ENCODE measurements at places on chromosomes 2 and 18. TPM values are rescaled to one million over a fixed set of nuclear protein-coding genes. Genes with fewer than 3 reads are reported as not detected.
A peak's percentile ranks its signal among the peaks of the same experiment; 100 is the strongest.

The TACR1 gene
- not detected for total RNA-seq

- H3K27ac ChIP-seq = peak overlapping the region; percentile 19
- peak; percentile 41 for DNase-seq
- peaks cover 14% of the 10 kb centered on the region for H3K4me1 ChIP-seq
- no peaks in the 10 kb centered on the region for H3K36me3 ChIP-seq
- no peak overlapping the region for H3K4me3 ChIP-seq
Observed at GRCh38 chr2:19141234-19142004, 217.0 kb downstream of the OSR1 start.

DNA sequence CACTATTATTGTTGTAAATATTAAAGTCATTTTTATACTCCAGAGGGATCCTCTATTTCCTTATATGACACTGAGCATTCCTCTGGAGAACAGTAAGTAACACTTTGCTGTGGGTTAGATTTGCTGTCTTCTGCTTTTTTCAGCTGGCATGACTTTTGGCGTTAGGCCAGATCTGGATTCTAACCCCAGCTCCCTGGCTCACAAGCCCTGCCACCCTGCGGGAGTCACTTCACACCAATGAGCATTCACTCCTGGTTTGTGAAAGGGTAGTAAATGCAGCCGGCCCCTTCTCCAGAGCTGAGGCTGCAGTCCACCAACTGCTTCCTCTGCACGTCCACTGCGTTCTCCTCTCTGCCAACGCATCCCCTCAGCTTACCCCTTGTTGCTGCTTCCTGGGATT is 373.8 kb upstream of the RAB6C start:
- no peaks in the 10 kb centered on the region for H3K36me3 ChIP-seq
- H3K4me1 ChIP-seq = no peaks in the 10 kb centered on the region

The LOXL3 gene
- total RNA-seq = 12.6 TPM

DNA sequence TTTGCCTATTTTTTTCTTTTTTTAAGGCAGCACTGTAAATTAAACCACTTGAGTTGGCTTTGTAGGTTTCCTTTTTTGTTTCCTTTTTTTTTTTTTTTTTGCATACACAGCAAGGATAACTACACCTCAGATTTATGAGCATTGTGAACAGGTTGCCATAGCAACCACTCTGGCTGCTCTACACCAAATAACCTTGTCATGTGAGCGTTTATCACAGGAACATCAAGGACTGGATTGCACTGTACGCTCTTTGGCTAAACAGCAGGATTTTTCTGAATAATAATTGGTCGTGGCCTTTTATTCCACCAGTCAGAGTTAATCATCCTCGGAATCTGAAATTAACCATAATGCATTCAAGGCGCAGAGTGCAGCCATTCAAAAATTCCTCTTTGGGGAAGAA is 199.1 kb upstream of the SLC14A2 start:
- H3K4me1 ChIP-seq = no peaks in the 10 kb centered on the region
- H3K27me3 ChIP-seq = no peaks in the 10 kb centered on the region
- H3K27ac ChIP-seq = no peak overlapping the region
- H3K36me3 ChIP-seq = no peaks in the 10 kb centered on the region
- no peak overlapping the region for H3K4me3 ChIP-seq

DNA sequence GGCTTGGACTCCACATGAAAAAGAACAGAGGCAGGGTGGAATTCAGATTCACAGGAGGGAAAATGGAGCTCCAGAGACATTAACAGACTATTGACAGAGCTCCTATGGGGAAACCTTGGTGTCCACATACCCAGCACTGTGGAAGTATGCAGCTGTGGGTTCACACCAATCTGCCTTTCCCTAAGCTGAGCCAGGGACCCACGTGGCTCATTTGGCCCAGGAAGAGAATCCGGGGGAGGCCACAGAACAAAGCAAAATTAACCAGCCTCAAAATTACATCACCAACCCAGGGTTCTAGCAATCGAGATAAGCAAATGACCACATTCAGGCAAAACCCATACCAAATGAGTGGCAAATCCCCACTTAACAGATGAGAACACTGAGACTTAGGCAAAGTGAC is 105.8 kb upstream of the TWIST2 start:
- no peaks in the 10 kb centered on the region for H3K4me1 ChIP-seq
- DNase-seq = peak; percentile 49
- H3K4me3 ChIP-seq = no peak overlapping the region
- H3K27me3 ChIP-seq = no peaks in the 10 kb centered on the region
- no peak overlapping the region for H3K27ac ChIP-seq

DNA sequence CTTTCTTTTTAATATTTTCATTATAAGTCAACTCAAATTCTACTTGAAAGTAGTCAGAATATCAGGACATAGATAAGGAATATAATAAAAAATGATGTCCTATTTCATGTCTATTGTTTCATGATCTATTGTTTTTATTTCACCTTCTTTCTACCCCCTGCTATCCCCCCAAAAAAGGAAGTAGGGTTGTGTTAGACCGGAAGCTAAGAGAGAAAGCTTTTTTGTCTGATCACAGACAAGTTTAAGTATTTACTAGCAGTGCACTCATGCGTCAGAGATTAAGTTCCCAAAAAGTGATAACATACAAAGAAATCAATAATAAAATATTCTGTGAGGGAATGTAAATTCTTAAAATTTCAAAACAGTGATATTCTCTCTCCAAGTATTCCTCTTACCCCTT is 447.1 kb upstream of the CNTNAP5 start:
- H3K4me3 ChIP-seq = no peak overlapping the region
- H3K27ac ChIP-seq = no peak overlapping the region
- DNase-seq = no peak
- no peaks in the 10 kb centered on the region for H3K4me1 ChIP-seq
- H3K27me3 ChIP-seq = no peaks in the 10 kb centered on the region

DNA sequence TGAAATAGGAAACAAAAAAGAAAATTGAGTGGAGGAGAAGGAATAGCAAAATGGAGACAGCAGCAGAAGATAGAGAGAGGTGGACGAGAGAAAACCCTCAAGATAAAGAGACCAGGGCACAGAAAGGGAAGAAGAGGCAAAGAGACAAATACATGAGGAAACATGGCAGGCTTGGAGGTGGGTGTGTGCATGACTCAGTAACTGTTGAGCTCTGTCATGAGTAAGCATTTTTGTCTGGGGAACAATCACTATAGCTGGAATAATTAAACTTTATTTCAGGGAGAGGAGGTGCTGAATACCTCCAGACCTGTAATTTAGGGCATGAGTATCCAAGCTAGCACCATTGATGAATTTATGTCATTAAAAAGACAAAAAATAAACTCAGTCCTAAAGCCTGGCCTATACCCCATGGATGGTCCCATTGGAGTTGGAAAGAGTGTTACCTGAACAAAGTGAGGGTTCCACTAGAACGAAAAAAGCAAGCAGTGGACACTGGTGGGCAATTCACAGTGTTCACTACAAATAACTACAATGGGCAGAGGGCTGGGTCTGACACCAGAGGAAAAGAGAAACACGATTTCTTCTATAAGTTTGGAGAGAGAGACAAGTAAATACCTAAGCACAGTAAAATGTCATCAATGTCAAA is 145.5 kb downstream of the ADCYAP1 start:
- no peak overlapping the region for H3K27ac ChIP-seq
- no peak overlapping the region for H3K4me3 ChIP-seq
- H3K27me3 ChIP-seq = no peaks in the 10 kb centered on the region
- DNase-seq = peak; percentile 44
- H3K36me3 ChIP-seq = no peaks in the 10 kb centered on the region

- no peaks in the 10 kb centered on the region for H3K36me3 ChIP-seq
- H3K27me3 ChIP-seq = peaks cover 2% of the 10 kb centered on the region
- no peak overlapping the region for H3K4me3 ChIP-seq
- DNase-seq = no peak
- no peaks in the 10 kb centered on the region for H3K4me1 ChIP-seq
- H3K27ac ChIP-seq = no peak overlapping the region
Observed at GRCh38 chr2:58540681-58541080, 299.6 kb upstream of the FANCL start.

The CAPN13 gene
- total RNA-seq = not detected

DNA sequence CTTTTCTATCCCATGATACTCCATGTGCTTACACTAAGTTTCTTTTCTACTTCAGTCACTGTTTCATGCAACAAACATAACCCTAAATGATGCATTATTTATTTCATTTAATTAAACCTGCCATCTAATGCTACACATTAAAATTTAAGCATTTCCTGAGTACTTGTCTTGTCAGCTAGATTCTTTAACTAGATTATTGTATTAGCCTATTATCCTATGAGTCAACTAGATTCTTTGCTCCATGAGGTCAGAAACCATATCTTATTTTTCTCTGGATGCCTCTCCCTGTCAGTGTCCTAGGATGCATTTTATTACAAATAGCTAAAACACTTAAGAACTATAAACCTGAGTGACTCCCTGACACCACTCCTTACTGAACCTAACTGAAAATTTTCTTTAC is 652.4 kb downstream of the SLC4A3 start:
- H3K27ac ChIP-seq = peak overlapping the region; percentile 18
- peaks cover 13% of the 10 kb centered on the region for H3K4me1 ChIP-seq
- no peak overlapping the region for H3K4me3 ChIP-seq
- H3K36me3 ChIP-seq = no peaks in the 10 kb centered on the region

- H3K4me1 ChIP-seq = no peaks in the 10 kb centered on the region
- no peaks in the 10 kb centered on the region for H3K36me3 ChIP-seq
- no peak overlapping the region for H3K27ac ChIP-seq
Observed at GRCh38 chr2:44420725-44421124, 59.0 kb downstream of the CAMKMT start.

- no peaks in the 10 kb centered on the region for H3K27me3 ChIP-seq
- H3K36me3 ChIP-seq = no peaks in the 10 kb centered on the region
- no peak overlapping the region for H3K27ac ChIP-seq
- H3K4me1 ChIP-seq = no peaks in the 10 kb centered on the region
- no peak for DNase-seq
- no peak overlapping the region for H3K4me3 ChIP-seq
Observed at GRCh38 chr2:199727306-199727705, 123.7 kb downstream of the FTCDNL1 start.

The ARHGAP15 gene
- total RNA-seq = not detected

GRCh38 chr2:156019341-156019740 is 313.2 kb downstream of the NR4A2 start:
- H3K27me3 ChIP-seq = no peaks in the 10 kb centered on the region
- no peak overlapping the region for H3K27ac ChIP-seq
- DNase-seq = no peak
- H3K36me3 ChIP-seq = no peaks in the 10 kb centered on the region

The ASXL3 gene
- total RNA-seq = 0.66 TPM

The APCDD1 gene
- 17.3 TPM for total RNA-seq

DNA sequence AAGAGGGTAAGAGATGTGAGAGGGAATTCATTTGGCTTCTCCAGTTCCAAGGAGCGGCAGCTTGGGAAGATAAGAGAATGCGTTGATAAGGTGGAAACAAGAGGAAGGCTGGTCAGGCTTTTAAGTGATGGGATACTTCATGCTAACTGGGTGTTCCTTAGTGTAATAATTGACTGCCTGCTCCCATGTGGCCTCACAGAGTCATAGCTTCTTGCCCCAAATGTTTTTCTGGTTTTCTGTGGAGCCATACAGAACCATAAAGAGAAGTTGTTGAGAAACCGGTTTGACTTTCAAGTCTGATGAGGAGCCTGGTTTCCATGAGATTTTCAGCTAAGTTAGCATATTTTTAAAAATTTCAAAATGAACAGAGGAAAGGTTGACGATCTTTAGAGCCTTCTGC is 97.5 kb upstream of the ZFP36L2 start:
- H3K36me3 ChIP-seq = no peaks in the 10 kb centered on the region
- DNase-seq = no peak

DNA sequence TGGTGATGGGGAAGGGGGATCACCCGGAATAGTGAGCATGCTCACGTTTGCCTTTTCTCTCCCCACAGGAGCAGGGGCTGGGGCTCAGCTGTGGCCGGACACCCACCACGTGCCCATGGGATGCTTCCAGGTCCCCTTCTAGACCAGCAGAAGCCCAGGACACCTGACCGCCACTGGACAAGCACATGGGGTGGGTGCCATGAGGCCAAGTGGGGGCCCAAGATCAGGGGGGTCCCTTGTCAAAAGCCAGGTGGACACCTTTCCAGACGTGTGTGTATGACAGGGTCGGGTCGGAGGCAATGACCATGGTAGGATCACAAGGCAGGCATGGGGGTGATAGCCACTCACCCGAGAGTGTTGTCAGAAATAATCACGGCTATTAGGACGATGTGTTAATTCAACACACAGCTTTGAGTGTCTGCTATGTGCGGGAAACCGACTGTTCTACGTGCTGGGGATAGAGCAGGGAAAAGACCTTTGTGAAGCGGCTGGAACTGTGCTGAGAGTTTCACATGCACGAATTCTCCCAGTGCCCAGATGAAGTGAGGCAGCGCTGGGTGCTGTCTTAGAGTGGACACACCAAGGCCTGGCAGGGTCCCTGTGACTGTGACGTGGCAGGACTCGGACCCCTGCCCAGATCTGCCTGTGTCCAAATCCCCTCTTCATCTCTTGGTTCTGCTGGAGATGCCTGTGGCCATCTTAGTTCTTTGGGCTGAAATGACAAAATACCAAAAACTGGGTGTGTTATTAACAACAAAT is 244.7 kb downstream of the NDUFA10 start:
- DNase-seq = no peak
- H3K4me1 ChIP-seq = no peaks in the 10 kb centered on the region
- no peaks in the 10 kb centered on the region for H3K27me3 ChIP-seq

GRCh38 chr2:65708086-65708485 is 275.7 kb upstream of the SPRED2 start:
- H3K27me3 ChIP-seq = no peaks in the 10 kb centered on the region
- H3K27ac ChIP-seq = no peak overlapping the region
- H3K4me3 ChIP-seq = no peak overlapping the region

The TTN gene
- total RNA-seq = 0.33 TPM

GRCh38 chr2:11303290-11304013 is 41.0 kb downstream of the ROCK2 start:
- DNase-seq = no peak
- no peaks in the 10 kb centered on the region for H3K27me3 ChIP-seq
- no peak overlapping the region for H3K4me3 ChIP-seq
- no peaks in the 10 kb centered on the region for H3K36me3 ChIP-seq
- peaks cover 4% of the 10 kb centered on the region for H3K4me1 ChIP-seq

DNA sequence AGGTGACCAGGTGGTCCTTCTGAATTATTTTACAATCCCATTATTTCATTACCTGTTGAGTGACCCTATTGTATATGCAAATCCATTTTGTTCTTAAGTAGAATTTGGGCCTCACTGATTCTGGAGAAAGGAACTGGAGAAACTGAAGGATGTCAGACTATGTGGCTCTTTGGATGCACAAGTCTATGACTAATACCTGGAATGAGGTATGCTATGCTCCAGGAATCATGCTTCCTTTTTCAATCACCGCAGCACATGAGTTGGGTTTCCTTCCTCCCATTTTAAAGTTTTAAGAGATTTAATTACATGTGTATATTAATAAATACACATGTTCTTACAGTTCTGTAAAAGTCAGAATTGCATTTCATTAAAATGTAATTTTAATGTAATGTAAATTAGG is 253.9 kb upstream of the VWC2L start:
- no peak overlapping the region for H3K27ac ChIP-seq
- no peaks in the 10 kb centered on the region for H3K36me3 ChIP-seq
- no peak overlapping the region for H3K4me3 ChIP-seq
- no peaks in the 10 kb centered on the region for H3K4me1 ChIP-seq
- no peak for DNase-seq

The CD302 gene
- total RNA-seq = 9.4 TPM

GRCh38 chr2:113854970-113855740 is 34.7 kb upstream of the ACTR3 start:
- H3K4me3 ChIP-seq = no peak overlapping the region
- peaks cover 3% of the 10 kb centered on the region for H3K4me1 ChIP-seq
- H3K36me3 ChIP-seq = no peaks in the 10 kb centered on the region
- DNase-seq = no peak
- no peaks in the 10 kb centered on the region for H3K27me3 ChIP-seq
- no peak overlapping the region for H3K27ac ChIP-seq

All from fibroblast of lung (primary cell).